ENCODE measurements at places on chromosomes 11 and 22. TPM values are rescaled to one million over a fixed set of nuclear protein-coding genes. Genes with fewer than 3 reads are reported as not detected.

Gene SMC1B
- total RNA-seq, result not detected

Gene CDKN1C
- total RNA-seq, result 1.6 TPM

Gene FAM227A
- total RNA-seq, result 1.3 TPM

- H3K4me3 ChIP-seq, result no peak overlapping the region
- no peaks in the 10 kb centered on the region for H3K36me3 ChIP-seq
Measured at GRCh38 chr11:35352077-35352888, 67.1 kb downstream of the SLC1A2 start.

DNA sequence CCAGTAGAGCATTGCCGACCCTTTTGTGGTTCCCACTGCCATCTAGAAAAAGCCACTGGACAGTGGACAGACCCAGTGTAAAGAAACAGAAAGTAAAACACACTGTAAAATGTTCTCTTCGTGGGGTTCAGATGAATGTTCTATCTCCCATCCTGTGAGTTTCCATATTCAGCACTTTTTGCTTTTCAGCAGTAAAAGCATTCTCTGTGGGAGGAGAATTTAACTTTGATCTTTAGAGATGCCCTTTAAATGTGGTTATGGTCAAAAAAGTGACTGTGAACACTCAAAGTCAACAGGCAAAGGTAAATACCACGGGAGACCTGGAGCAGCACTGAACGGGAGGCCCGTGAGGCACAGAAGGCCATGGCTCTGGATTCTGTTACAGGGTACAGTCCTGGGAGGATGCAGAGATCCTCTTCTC lies 53.9 kb downstream of the FLI1 start:
- no peak for DNase-seq
- H3K4me1 ChIP-seq, result no peaks in the 10 kb centered on the region
- no peak overlapping the region for H3K27ac ChIP-seq
- H3K4me3 ChIP-seq, result no peak overlapping the region
- H3K36me3 ChIP-seq, result no peaks in the 10 kb centered on the region

- H3K27me3 ChIP-seq, result no peaks in the 10 kb centered on the region
- no peaks in the 10 kb centered on the region for H3K36me3 ChIP-seq
- no peak overlapping the region for H3K4me3 ChIP-seq
- H3K27ac ChIP-seq, result peak overlapping the region; percentile 89
Measured at GRCh38 chr11:71298761-71299181, 46.4 kb upstream of the SHANK2 start.

DNA sequence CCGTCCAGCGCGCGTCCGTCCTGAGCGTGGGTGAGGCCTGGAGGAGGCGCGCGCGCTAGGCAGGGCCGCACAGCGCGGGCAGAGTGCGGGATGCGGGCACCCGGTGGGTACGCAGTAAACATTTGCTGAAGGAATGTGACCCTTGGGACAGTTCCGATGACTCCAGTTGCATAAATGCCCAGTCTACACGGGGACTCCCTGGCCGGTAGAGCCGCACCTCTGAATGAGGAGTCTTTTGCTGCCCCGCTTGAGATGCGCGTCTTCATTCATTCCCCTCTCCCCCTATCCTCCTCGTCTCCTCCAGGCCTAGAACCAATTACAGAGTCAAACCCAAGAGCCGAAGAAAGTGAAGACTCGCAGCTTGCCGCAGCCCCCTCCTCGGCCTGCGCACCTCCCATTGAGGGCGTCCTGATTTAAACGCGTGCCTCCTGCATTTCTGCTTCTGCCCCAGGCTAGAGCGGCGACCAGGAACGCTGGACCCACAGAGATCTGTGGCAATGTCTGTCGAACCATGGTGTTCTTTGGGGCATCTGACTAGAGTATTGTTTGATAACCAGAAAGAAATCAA lies 729 bp upstream of the CHKB start:
- DNase-seq, result no peak
- peaks cover 14% of the 10 kb centered on the region for H3K4me1 ChIP-seq
- peak overlapping the region; percentile 80 for H3K4me3 ChIP-seq
- H3K27ac ChIP-seq, result peak overlapping the region; percentile 55
- no peaks in the 10 kb centered on the region for H3K27me3 ChIP-seq

DNA sequence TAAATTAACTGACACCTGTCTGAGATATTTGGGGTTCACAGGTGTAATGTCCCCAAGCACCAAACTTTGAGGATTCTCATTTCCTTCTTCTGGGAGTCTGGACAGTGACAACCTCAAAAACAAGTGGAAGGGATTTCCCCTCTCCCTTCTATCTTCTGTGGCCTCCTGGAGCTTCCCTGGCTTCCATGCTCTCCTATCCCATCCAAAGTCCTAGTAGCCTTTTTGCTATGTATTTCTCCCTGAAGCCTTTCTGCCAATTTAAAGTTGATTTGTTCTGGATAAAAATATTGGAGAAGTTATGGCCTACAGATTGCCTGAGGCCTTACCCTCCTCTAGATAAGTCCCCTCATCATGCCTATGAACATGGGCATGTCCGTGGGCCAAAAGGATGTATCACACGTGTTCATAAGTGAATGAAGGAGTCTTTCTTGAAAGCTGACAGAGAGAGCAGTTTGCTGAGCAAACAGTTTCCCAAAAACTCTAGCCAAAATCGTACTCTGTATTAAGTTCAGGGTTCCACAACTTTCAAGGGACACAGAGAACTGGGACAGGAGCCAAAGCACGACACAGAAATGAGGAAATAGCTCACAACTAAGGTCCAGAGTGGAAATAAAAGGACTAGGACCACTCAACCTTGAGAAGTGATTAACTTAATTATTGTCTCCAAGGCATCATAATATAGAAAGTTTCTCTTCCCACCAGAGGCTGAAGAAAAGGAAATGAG lies 6.7 kb downstream of the HEPACAM start:
- H3K36me3 ChIP-seq, result no peaks in the 10 kb centered on the region
- no peak overlapping the region for H3K27ac ChIP-seq
- no peak overlapping the region for H3K4me3 ChIP-seq
- no peaks in the 10 kb centered on the region for H3K27me3 ChIP-seq
- no peak for DNase-seq

- no peaks in the 10 kb centered on the region for H3K27me3 ChIP-seq
- H3K4me3 ChIP-seq, result peak overlapping the region; percentile 44
- no peaks in the 10 kb centered on the region for H3K36me3 ChIP-seq
- no peak overlapping the region for H3K27ac ChIP-seq
- H3K4me1 ChIP-seq, result peaks cover 8% of the 10 kb centered on the region
- no peak for DNase-seq
Measured at GRCh38 chr11:102268985-102269470, 48.3 kb upstream of the BIRC3 start.

DNA sequence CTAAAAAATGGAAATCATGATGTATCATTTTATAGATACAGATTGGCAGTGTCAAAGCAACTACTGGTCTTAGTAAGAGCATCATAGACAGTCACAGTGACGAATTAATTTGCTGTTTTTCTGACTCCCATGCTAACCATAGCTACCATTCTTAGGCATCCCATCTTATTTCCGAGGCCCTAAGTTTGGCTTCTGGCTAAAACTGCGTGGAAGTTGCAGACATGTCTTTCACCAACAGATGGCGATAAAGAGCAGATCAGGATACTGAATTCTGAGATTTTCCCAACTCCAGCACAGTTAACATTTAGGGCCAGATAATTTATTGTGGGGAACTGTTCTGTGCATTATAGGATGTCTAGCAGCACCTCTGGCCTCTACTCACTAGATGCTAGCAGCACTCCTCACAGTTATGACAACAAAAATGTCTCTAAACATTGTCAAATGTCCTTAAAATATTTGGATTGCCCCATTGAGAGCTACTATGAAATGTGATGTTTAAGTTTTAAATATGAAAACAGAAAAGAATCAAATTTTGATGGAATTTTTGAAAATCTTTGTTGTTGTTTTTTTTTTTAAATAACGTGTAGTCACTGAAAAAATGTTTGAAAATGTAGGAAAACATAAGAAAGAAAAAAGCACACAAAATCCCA lies 16.3 kb downstream of the OR2AG2 start:
- no peak overlapping the region for H3K27ac ChIP-seq
- DNase-seq, result peak; percentile 34
